SW 1271 (cell line): ENCODE measurements at places on chromosomes 1 and 21.

DNA sequence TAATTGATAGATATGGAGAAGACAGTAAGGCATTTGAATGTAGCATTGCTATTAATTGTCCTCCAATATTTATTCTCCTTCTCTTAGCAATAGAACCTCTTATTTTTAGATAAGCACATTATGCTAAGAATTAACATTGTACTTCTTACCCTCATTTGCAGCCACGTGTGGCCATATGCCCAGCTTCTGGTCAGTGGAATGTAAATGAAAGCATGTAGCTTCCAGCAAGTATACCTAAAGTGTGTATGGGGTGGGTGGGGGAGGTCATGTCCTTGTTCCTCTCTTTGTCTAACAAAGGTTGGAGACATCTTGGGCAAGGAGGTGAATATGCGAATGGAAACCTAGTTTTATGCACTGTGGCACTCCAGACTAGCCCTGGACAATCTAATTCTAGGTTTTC, 133.6 kb upstream of the HMCN1 start:
- no peak for DNase-seq

- DNase-seq = no peak
Measured at GRCh38 chr1:244011271-244011670, 39.8 kb upstream of the ZBTB18 start.

- no peak for DNase-seq
Measured at GRCh38 chr1:76763738-76764137, 103.5 kb upstream of the ST6GALNAC5 start.

GRCh38 chr1:204950353-204951001, 79.8 kb downstream of the NFASC start:
- no peak for DNase-seq

- no peak for DNase-seq
Measured at GRCh38 chr1:107547363-107548155, 406.7 kb downstream of the NTNG1 start.

DNA sequence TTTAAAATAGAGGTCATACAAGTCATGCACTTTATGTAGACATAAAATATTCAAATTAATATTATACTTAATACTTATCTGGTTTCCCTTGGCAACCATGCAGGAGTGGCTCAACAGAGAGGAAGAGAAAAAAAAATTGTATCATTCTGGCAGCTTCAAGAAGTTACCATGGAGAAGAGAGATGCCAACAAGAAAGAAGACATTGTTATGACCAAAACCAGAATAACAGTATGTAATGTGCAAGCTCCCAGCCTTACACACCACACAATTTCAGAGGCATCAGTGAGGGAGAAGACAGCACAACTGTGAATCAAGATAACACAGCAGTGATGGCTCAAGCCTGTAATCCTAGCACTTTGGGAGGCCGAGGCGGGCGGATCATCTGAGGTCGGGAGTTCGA, 49.1 kb upstream of the RCOR3 start:
- DNase-seq = no peak

- DNase-seq = no peak
Measured at GRCh38 chr1:196121181-196121580, 487.1 kb downstream of the KCNT2 start.

GRCh38 chr1:47967864-47968555, 29.2 kb downstream of the TRABD2B start:
- no peak for DNase-seq

GRCh38 chr1:10867138-10867721, 70.8 kb upstream of the CASZ1 start:
- no peak for DNase-seq

GRCh38 chr1:12369258-12369657, 139.4 kb downstream of the VPS13D start:
- no peak for DNase-seq

DNA sequence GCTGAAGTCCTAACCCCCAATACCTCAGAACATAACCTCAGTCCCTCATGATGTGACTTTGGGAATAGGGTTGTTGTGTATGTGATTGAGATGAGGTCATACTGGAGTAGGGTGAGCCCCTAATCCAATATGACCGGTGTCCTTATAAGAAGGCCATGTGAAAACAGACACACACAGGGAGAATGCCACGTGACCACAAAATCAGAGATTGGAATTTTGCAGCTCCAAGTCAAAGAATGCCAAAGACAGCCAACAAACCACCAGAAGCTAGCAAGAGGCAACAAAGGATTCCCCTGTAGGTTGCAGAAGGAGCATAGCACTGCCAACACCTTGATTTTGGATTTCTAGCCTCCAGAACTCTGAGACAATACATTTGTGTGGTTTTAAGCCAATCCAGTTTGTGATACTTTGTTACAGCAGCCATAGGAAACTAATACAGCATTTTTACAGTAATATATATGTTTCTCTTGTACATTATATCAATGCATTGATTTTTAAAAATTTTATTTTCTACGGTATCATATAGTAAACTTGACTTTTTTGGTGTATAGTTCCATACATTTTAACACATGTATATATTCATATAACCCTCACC, 5.4 kb downstream of the ZSWIM5 start:
- no peak for DNase-seq

DNA sequence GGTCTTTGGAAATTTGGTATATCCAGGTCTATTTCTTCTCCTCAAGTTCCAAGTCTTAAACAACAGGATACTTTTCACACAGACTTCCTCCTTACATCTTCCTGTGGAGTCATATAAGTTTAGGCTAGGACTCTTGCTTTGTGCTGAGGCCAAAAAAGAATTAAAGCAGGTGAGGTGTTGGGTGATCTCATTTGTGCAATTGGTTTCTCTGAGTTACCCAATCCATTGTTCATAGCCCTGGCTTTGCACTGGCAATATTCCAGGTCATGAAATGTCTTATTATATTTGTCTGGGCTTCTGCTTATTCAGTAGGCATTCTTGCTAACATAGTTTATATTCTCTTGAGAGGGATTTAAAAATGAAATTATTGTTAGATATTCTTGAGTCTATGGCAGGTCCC, 14.1 kb upstream of the KIAA0040 start:
- no peak for DNase-seq

GRCh38 chr1:212010004-212010403, 25.4 kb downstream of the INTS7 start:
- DNase-seq = no peak

GRCh38 chr1:228062812-228063211, 19.7 kb upstream of the ARF1 start:
- no peak for DNase-seq

DNA sequence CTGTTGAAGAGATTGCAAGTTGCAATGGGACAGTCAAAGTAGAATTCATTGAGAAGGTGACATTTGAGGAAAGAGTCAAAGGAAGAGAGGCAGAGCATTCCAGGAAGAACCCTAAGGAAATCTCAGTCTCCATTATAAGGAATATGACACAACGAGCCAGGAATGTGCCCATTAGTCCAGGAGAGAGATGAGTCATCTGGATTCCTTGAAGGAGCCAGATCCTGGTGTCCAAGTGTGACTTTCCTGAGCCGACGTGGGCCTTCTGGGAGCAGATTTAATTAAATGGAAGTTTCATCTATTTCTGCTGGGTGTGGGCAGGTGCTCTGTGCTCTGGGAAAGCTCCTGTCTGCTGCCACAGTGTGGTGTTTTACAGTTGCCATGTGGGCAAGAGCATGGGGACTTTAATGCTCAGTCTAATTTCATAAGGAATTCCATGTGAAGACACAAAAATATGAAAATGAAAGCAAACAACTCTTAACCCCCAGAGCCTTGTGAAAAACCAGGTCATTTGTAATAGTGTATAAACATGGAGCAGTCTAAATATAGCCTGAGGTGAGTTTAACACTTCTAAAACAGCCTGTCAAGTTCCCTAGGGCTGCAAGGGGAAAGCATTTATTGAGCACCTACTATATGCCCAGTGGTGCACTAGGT, 111.4 kb upstream of the ARTN start:
- peak; percentile 82 for DNase-seq

DNA sequence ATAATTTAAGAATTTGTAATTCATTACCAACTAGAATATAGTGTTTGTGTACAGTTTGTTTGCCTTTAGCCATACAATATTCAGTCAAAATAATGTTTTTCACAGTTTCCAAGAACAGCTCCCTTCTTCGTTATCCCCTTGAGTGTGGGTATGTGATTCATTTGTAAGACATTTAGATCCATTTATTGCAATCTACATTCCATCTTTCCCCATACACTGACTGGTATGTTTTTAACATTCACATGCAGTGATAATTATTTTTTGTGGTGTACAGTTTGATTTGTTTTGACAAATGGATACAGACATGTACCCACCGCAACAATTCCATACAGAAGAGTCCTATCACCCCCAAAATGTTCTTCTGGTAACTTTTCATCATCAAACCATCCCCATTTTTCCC, 589.1 kb upstream of the ADAMTS5 start:
- no peak for DNase-seq

DNA sequence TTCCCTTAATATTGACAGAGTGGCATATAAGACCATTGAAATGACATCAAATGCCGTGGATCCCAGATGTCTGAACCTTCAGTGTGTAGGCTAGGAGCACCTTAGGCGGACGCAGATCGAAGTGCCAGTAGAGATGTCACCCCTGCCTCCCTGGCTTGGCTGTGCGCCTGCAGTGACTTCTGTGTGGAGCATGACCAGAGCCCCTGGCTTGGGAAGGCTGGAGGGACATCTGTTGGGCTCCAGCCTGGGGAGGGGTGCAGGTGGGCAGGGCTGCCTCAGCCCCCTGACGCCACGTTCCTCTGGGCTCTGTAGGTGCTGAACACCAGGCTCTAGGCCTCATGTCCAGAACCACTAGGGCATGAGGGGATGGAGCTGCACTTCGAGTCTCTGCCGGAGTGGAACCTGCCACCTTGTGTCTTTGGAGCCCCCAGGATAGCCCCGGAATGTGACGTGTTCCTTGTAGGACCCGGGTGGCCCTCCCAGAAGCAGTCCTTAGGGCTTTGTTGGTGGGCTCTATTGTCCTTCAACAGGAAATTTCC, 103.8 kb downstream of the ADARB1 start:
- DNase-seq = no peak

GRCh38 chr1:87673748-87674147, 345.1 kb downstream of the LMO4 start:
- DNase-seq = no peak

DNA sequence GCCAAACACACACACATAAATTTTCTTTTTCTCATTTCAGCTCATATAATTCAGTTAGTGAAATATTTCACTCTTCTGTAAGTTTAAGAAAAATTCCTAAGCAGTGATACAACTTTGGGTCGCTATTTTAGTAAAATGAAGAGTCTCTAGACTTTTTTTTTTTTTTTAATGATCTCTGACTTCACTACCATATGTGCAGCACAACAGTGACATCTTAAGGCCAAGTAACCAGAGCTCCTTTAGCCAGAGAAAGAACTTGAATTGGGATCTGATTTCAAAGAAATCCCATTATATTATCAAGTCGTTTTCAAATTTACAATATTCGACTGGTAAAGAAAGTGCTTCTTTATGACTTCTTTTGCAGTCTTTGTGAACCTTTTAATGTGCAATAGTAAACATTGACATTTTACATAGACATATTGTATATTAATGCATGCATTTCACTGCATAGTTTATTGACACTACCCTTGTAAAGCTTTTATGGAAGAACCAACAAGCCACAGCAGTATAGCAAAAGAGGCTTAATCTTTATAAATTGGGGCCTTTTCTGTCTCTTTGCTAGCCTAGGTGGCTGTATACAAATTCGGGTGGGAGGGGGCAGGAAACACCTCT, 62.2 kb downstream of the LRRC40 start:
- DNase-seq = no peak

DNA sequence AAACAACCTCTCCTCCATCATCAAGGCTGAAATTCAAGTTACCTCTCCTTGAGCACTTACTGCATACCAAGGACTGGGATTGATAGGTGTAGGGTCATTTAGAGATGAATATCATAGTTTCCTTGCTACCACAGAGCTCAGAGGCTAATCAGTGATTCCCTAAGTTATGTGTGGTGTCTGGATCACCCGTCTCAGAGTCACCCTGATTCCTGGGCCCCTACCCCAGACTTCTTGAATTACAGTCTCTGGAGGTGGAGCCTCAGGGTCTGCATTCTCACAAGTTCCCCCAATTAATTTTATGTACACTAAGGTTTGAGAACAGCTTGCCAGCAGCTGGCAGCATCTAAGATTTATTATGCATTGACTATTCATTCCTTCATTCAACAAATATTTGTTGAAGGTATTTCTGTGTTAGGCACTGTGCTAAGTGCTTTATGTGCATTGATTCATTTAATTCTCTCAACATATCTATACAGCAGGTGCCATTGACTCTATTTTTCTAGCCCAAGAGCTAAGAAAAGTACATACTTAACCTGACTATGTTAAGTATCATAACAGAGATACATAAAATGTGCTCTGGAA, 182.9 kb upstream of the FGGY start:
- DNase-seq = no peak

DNA sequence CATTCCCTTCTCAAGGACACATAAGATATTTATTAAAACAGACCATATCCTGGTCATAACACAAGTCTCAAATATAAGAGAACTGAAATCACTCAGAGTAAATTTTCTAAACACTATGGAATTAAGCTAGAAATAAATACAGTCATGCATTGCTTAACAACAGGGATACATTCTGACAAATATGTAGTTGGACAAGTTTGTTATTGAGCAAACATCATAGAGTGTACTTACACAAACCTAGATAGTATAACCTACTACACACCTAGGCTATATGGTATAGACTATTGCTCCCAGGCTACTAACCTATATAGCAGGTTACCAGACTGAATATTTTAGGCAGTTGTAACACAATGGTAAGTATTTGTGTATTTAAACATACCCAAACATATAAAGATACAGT, 104.0 kb downstream of the MIS18A start:
- no peak for DNase-seq

GRCh38 chr1:187491082-187491720, 662.5 kb downstream of the PLA2G4A start:
- no peak for DNase-seq

GRCh38 chr1:39080831-39081270, 54.7 kb downstream of the NDUFS5 start:
- no peak for DNase-seq

DNA sequence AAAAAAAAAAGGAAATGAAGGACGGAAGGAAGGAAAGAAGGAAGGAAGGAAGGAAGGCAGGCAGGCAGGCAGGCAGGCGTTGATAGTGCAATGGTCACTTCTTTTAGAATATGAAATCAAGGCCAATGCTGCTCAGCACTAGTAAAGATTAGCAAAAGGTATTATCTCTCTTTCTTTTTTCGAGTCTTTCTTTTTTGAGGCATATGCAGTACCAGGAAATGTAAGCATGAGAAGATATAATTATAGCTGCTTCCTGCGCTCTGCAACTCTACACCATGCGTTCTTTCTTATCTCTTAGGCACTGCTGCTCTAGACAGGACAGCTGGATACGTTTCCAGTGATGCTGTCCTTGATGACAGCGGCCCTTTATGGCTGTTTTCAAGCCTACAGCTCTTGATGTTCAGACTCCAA, 1512.5 kb upstream of the B3GALT2 start:
- DNase-seq = no peak

GRCh38 chr1:36582066-36582755, 99.5 kb upstream of the CSF3R start:
- no peak for DNase-seq
